ENCODE measurements at places on chromosomes 5 and 9.

GRCh38 chr9:123825342-123826060 lies 104.4 kb downstream of the DENND1A start:
- DNase-seq: no peak

DNA sequence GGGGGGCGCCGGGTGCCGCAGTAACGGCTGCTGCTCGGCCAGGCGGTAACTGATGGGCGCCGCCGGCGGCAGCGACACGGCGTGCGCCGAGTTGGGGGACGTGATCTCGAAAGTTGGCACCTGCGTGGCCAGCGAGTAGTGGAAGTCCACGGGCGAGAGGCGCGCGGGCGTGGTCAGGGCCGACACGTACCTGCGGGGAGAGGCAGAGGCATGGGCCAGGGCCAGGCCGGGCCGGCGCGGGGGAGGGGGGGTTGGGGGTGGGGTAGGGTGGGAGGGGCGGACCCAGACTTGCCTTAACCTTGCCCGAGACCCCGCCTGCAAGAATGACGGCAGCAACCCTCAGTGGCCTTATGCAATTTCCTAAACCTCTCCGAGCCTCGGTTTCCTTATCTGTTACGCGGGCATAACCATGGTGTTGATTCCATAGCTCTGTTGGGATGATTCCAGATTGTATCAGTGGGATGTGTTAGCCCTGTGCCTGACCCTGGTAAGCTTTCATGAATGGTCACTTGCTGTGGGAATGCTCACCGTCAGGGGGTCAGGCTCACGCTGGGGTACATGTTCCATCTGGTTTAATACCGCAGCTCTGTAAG lies 53.0 kb downstream of the PSD2 start:
- DNase-seq: no peak

GRCh38 chr5:74465724-74466123 lies 174.8 kb downstream of the ENC1 start:
- DNase-seq: no peak

DNA sequence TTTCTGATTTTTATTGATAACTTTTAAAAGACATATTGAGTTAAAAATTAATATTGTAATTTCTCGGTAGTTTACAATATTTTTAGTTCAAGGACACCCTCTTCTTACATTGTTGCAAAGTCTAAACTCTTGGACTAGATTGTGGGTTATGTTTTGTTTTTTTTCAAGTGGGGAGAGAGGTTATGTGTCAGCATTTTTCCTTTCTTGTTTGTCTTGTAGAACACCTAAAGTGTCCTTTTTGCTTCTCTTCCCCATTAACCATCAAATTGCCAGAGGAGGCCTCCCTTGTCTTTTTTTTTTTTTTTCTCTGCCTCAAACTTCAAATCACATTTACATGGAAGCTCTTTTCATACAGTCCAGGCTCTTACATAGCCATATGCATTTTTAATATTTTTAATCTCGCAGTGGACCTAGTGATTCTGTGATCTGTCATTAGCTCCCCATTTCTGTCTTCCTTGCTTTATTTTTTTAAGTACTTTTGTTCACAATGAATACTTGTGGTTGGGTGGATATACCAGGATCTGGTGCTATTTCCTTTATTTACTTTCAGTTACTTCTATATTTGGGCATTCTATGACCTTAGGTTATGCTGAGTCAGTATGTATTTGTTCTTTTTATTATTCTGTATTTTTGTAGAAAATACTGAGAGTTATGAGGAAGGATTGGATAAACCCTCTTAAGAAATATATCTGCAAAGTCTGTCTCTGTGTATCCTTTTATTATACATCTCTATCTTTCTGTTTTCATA lies 2280.6 kb upstream of the ACO1 start:
- peak; percentile 66 for DNase-seq

- DNase-seq: no peak
These were observed 143.2 kb downstream of the PSAT1 start for GRCh38 chr9:78439866-78440830.

GRCh38 chr5:123180676-123181393 lies 91.8 kb downstream of the PRDM6 start:
- DNase-seq: no peak

DNA sequence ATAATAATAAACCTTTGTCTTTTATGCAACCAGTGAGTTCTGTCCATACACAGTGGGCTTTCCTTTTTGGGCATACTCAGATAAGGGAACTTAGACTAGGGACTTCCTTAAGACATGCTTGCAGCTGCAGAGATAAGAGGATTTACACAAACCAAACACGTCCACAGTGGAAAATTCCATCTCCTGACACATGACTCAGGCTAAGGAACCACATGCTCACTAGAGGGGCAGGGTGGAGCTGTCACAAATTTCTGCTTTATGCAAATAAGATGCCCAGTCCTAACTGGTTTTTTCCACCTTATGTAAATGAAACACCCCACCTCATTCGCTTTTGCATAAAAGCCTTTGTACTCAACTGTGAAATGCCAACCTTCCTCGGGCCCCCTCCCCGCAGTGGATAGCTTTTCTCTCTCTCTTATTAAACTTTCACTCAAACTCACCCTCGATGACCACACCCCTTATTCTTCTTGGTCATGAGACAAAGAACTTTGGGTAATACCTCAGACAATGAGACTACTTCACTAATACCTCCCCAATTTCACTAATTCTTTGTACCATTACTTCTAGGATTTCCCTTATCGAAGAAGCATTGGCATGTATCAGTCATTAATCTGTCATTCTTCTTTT lies 170.3 kb upstream of the FTMT start:
- peak; percentile 9 for DNase-seq

- no peak for DNase-seq
These were observed 49.6 kb upstream of the TNFSF15 start for GRCh38 chr9:114855488-114855887.

- DNase-seq: peak; percentile 22
These were observed 353 bp upstream of the PAX5 start for GRCh38 chr9:37034305-37034937.

- DNase-seq: no peak
These were observed 17.3 kb downstream of the VCAN start for GRCh38 chr5:83488821-83489220.

GRCh38 chr5:6754766-6755165 lies 41.5 kb downstream of the TENT4A start:
- DNase-seq: no peak

DNA sequence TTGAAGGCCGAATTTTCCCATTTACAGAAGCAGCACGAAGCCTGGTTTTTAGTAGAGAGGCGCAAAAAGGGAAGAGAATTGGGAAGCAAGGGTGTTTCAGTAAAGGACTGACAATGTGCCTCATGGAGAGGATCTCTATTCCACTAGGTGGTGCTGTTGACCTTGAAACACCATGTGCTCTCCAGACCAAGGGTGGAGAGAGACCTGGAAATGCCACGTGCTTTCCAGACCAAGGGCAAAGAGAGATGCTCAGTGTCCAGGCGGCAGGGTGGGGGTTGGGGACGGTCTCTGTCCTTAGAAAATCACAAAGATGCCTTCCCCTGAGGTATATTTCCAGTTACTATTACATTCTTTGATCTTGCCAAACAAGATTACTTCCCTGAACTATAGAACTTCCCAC lies 425.3 kb downstream of the CSNK1G3 start:
- peak; percentile 38 for DNase-seq

GRCh38 chr5:14041528-14042192 lies 97.2 kb upstream of the DNAH5 start:
- DNase-seq: peak; percentile 59

DNA sequence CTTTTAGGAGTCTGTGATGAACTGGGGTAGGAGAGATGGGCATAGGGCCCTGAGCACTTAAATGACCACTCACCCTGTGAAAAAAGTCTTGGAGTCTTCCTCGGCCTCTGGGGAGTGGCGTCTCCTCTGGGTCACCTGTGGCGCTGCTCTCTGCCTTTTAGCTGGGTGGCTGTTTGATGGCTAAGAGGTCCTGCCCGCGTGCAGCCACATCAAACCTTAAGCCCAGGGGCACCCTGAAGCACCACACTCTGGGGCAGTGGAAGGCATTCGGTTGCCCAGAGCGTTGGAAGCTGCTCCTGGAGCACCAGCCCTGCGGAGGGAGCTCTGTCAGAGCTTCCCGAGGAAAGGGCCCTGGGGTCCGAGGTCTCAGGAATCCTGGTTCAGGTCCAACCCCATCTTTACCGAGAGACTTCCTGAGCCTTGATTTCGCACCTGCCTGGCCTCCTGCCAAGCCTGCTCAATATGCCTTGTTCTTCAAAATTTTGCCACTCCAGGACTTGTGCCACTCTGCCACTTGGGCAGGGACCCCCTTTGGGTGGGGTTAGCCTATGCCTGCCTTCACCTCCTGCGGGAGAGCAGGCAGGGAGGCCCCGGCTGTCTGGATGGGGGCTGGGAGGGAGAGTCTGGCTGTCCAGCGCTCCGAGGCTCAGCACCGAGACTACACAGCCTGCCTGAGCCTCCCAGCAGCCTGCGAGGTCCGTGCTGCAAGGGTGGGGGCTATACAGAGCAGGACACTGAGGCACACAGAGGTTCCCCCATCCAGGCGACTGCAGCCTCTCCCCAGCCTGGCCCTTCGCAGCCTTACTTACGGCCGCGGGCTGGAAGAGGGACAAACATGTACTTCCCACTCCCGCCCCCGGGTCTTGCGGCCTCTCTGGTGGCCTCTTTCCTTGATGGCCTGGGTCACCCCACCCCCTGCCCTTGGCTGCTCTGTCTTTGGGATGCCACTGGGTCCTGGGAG lies 63.4 kb upstream of the RNU6ATAC start:
- DNase-seq: no peak
